CD4-positive, alpha-beta T cell (primary cell): ENCODE measurements at places on chromosomes 2 and 18.

DNA sequence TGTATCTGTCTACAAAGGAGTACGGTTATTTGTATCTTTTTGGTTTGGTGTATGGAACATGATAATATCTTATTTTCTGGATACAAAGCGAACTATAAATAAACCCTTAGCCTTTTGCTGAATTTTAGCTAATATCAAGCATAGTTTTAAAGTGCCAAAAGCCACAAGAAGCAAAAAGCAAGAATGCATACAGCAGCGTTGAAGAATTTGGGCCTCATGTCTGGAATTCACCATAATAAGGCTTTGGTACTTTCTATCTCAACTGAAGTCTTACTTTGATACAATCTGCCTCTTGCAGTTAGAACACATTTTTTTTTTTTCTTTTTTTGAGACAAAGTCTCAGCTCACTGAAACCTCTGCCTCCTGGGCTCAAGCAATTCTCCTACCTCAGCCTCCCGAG is 151.5 kb downstream of the ERBB4 start:
- DNase-seq: no peak
- H3K4me1 ChIP-seq: no peaks in the 10 kb centered on the region
- no peak overlapping the region for H3K4me3 ChIP-seq
- H3K36me3 ChIP-seq: no peaks in the 10 kb centered on the region
- no peak overlapping the region for H3K27ac ChIP-seq

DNA sequence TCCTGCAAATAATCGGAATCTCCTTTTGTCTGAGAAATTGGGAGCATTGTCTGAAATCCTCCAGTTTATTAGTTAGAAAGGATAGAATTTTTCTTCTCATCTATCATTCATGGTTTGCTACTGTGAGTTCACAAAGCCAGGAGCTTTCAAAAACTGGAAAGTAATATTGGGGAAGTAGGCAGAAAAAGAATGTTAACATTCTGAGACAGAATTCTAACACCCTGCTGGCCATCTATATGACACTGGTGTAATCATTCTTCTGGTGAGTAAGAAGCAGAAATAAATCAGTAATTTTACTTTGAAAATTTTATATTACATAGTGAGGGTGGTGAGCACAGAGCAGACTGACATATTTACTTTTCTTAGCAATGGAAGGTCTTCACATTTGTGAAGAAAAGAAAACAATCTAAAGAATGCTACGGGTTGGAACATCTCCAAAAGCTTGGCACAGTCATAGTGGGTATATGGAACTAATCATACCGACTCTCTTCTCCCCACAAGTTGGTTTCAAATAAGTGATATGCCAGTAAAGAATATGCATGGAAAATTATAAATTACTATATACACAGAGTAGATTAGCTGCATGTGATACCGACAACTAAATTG is 344.9 kb downstream of the LPIN1 start:
- H3K36me3 ChIP-seq: no peaks in the 10 kb centered on the region
- H3K4me1 ChIP-seq: no peaks in the 10 kb centered on the region
- H3K27ac ChIP-seq: no peak overlapping the region
- no peak overlapping the region for H3K4me3 ChIP-seq

DNA sequence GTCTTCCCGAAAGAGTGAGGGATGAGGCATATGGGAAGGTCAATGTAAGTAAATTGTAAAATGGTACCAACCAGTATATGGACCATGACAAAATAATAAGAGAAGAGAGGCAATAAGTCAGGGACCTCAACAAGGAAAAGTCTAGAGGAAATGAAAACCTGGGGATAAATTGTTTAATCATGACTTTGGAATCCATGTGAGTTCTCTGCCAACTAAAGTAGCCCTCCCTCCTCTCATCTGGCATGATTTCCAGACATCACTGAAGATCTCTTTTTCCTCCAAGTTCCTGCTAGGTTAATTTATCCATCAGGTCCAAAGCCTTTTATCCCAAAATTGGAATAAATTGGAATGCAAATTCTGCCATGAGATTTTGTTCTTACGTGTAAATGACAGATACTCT is 417.9 kb downstream of the NRXN1 start:
- no peaks in the 10 kb centered on the region for H3K4me1 ChIP-seq
- no peak overlapping the region for H3K27ac ChIP-seq
- no peak for DNase-seq
- H3K36me3 ChIP-seq: no peaks in the 10 kb centered on the region

- H3K36me3 ChIP-seq: no peaks in the 10 kb centered on the region
- DNase-seq: no peak
- H3K27me3 ChIP-seq: peaks cover 2% of the 10 kb centered on the region
- no peak overlapping the region for H3K27ac ChIP-seq
These were observed 52.4 kb downstream of the VSNL1 start for GRCh38 chr2:17592731-17593409.

DNA sequence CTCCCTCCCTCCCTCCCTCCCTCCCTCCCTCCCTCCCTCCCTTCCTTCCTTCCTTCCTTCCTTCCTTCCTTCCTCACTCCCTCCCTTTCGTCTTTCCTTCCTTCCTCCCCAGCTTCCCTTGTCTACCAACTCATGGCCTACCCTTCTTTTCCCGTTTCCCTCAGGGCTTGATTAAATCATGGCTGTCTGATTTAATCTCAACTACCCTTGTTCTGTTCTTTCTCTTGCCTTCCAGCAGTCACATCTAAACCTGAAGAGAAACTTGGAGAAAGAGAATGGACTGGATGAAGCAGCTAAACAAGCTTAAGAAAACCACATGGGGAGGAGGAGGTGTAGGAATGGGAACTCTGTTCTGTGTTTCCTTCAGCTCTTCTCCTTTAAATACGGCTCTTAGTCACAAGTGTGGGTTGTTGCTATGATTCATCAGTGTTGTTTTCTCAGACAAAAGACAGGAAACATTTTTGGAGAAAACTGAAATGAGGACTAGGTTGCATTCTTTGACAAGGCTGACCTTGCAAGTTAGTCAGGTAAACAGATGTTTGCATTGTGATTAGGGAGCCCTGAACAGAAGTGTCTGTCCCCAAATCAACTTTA is 177.9 kb downstream of the LRRTM1 start:
- no peaks in the 10 kb centered on the region for H3K4me1 ChIP-seq
- H3K4me3 ChIP-seq: no peak overlapping the region
- H3K27me3 ChIP-seq: no peaks in the 10 kb centered on the region
- no peak overlapping the region for H3K27ac ChIP-seq

GRCh38 chr2:216517447-216518225 is 19.0 kb downstream of the RPL37A start:
- H3K4me1 ChIP-seq: no peaks in the 10 kb centered on the region
- H3K4me3 ChIP-seq: no peak overlapping the region
- no peaks in the 10 kb centered on the region for H3K36me3 ChIP-seq
- no peak for DNase-seq
- H3K27ac ChIP-seq: no peak overlapping the region
- no peaks in the 10 kb centered on the region for H3K27me3 ChIP-seq

- no peak overlapping the region for H3K4me3 ChIP-seq
- no peak for DNase-seq
- no peaks in the 10 kb centered on the region for H3K27me3 ChIP-seq
- no peak overlapping the region for H3K27ac ChIP-seq
These were observed 522.5 kb downstream of the GALR1 start for GRCh38 chr18:77772177-77772576.

GRCh38 chr2:223613017-223613950 is 11.1 kb upstream of the SCG2 start:
- no peaks in the 10 kb centered on the region for H3K4me1 ChIP-seq
- H3K27ac ChIP-seq: no peak overlapping the region
- H3K27me3 ChIP-seq: peaks cover 17% of the 10 kb centered on the region
- no peak overlapping the region for H3K4me3 ChIP-seq
- DNase-seq: no peak
- H3K36me3 ChIP-seq: no peaks in the 10 kb centered on the region

- H3K36me3 ChIP-seq: no peaks in the 10 kb centered on the region
- peaks cover 18% of the 10 kb centered on the region for H3K4me1 ChIP-seq
- no peak overlapping the region for H3K27ac ChIP-seq
- H3K4me3 ChIP-seq: peak overlapping the region; percentile 17
- no peaks in the 10 kb centered on the region for H3K27me3 ChIP-seq
These were observed 138.0 kb downstream of the AKAIN1 start for GRCh38 chr18:5058768-5059695.

GRCh38 chr18:69213842-69214241 is 186.8 kb upstream of the DOK6 start:
- no peaks in the 10 kb centered on the region for H3K27me3 ChIP-seq
- no peak overlapping the region for H3K27ac ChIP-seq
- H3K4me1 ChIP-seq: no peaks in the 10 kb centered on the region
- no peaks in the 10 kb centered on the region for H3K36me3 ChIP-seq

GRCh38 chr2:45450634-45451033 is 160.4 kb downstream of the SRBD1 start:
- H3K36me3 ChIP-seq: no peaks in the 10 kb centered on the region
- H3K4me3 ChIP-seq: no peak overlapping the region
- H3K27ac ChIP-seq: no peak overlapping the region
- no peaks in the 10 kb centered on the region for H3K4me1 ChIP-seq

GRCh38 chr2:42706836-42707235 is 57.1 kb downstream of the OXER1 start:
- H3K27me3 ChIP-seq: no peaks in the 10 kb centered on the region
- no peak overlapping the region for H3K4me3 ChIP-seq
- DNase-seq: no peak
- no peak overlapping the region for H3K27ac ChIP-seq

DNA sequence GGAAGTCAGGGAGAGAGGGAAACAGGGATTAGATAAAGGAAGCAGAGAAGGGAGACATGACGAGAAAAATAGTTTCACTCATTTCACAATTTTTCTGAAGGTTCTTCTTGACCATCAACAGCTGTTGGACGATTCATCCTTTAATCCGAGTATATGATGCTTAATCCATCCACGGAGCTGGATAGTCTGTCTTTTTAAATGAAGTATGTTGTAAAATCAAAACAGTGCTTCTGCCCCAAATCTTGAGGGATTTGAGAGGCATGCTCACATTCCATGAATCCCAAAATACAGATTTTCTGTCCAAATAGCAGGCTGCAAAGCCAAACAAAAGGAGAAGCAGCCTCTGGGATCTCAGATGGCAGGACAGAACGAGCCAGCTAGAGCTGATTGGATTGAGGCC is 47.5 kb downstream of the EPAS1 start:
- H3K4me1 ChIP-seq: peaks cover 27% of the 10 kb centered on the region
- no peak overlapping the region for H3K4me3 ChIP-seq
- H3K36me3 ChIP-seq: no peaks in the 10 kb centered on the region
- DNase-seq: no peak
- H3K27me3 ChIP-seq: no peaks in the 10 kb centered on the region

- no peak overlapping the region for H3K27ac ChIP-seq
- no peaks in the 10 kb centered on the region for H3K4me1 ChIP-seq
- H3K4me3 ChIP-seq: no peak overlapping the region
- H3K36me3 ChIP-seq: no peaks in the 10 kb centered on the region
- no peak for DNase-seq
- no peaks in the 10 kb centered on the region for H3K27me3 ChIP-seq
These were observed 123.6 kb downstream of the LRATD1 start for GRCh38 chr2:14756122-14756541.

GRCh38 chr2:182694189-182694588 is 21.9 kb upstream of the DNAJC10 start:
- no peak overlapping the region for H3K4me3 ChIP-seq
- no peaks in the 10 kb centered on the region for H3K36me3 ChIP-seq
- no peaks in the 10 kb centered on the region for H3K4me1 ChIP-seq

- peak within 1 kb of the TSS; percentile 78 for H3K4me3 ChIP-seq
- peaks cover 6% of the 10 kb centered on the region for H3K36me3 ChIP-seq
- DNase-seq: peak; percentile 95
- H3K27ac ChIP-seq: peak within 1 kb of the TSS; percentile 93
These were observed at the start of gene C1D for GRCh38 chr2:68062680-68063387. TSS of gene C1D (minus strand) at chr2:68063004. CDS start at chr2:68047310, 15,694 bp downstream.

DNA sequence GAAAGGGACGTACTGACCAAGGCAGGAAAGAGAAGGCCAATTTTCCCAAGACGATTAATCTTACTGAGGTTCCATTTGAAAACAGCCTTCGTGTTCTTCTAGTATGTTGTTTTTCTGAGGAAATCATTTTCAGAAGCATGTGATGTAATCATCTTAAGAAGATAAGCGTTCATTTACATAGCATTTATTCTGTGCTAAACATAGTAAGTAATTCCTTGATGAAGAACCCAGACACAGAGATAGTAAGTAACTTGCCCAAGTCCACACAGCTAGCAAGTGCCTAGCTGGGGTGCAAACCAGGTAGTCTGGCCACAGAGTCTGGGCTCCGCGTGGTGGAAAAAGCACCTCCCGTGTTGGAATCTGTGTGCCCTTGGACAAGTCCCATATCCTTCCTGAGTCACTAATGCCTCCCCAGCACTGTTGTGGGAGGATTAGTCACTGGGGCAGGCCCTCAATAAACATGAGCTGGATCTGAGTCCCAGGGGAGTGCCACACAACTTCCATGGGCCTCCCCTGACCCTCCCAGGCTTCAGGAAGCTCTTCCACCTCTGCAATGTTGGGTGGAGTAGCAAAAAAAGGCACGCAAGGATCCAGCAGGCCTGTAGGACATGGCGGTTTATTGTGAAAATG is 26.9 kb upstream of the ASAP2 start:
- H3K4me1 ChIP-seq: no peaks in the 10 kb centered on the region
- H3K27me3 ChIP-seq: no peaks in the 10 kb centered on the region
- H3K27ac ChIP-seq: no peak overlapping the region

DNA sequence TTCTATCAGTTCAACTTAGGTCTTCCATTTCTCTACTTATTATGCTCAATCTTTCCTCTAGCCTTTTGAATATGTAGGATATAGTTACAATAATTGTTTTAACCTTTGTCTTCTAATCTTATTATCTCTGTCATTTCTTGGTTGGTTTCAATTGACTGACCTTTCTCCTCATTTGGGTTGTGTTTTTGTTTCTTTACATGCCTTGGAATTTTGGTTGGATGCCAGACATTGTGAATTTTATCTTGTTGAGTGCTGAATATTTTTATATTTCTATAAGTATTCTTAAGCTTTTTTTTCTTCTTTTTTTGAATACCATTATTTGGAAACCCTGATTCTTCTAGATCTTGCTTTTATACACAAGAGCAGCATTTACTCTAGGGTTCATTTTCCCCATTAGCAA is 30.7 kb upstream of the TMEM247 start:
- H3K4me1 ChIP-seq: no peaks in the 10 kb centered on the region
- H3K27me3 ChIP-seq: no peaks in the 10 kb centered on the region
- no peak for DNase-seq
- no peak overlapping the region for H3K4me3 ChIP-seq
- no peak overlapping the region for H3K27ac ChIP-seq

GRCh38 chr2:16320716-16321115 is 344.9 kb downstream of the CYRIA start:
- no peak overlapping the region for H3K27ac ChIP-seq
- no peaks in the 10 kb centered on the region for H3K27me3 ChIP-seq
- no peaks in the 10 kb centered on the region for H3K36me3 ChIP-seq
- H3K4me3 ChIP-seq: no peak overlapping the region

GRCh38 chr18:41482501-41482900 is 472.5 kb upstream of the PIK3C3 start:
- H3K4me1 ChIP-seq: no peaks in the 10 kb centered on the region
- no peak for DNase-seq
- no peak overlapping the region for H3K4me3 ChIP-seq
- H3K27me3 ChIP-seq: no peaks in the 10 kb centered on the region

DNA sequence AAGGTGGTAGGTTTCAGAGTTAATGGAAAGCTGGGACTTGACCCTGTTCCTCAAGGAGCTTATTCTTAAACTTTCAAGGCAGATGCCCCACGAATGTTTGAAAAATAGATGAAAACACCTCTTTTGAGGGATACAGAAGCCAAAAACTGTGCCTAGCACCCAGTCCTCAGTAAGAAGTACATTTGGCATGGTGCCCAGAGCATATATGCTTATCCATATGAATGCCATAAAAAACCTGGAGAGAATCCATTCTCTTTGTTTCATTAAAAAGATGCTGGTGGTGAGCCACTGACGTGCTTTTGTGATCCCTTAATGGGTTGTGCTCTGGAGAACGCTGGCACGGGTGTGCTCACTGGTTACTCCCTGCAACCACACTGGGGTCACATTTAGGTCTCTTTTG is 69.0 kb downstream of the IL1R2 start:
- DNase-seq: no peak
- no peaks in the 10 kb centered on the region for H3K36me3 ChIP-seq
- H3K4me3 ChIP-seq: no peak overlapping the region
- H3K4me1 ChIP-seq: peaks cover 24% of the 10 kb centered on the region
- no peaks in the 10 kb centered on the region for H3K27me3 ChIP-seq
